ENCODE measurements at places on chromosomes 2 and 18.

- no peak for DNase-seq
Measured at GRCh38 chr2:72759755-72760154, 66.1 kb downstream of the EXOC6B start.

DNA sequence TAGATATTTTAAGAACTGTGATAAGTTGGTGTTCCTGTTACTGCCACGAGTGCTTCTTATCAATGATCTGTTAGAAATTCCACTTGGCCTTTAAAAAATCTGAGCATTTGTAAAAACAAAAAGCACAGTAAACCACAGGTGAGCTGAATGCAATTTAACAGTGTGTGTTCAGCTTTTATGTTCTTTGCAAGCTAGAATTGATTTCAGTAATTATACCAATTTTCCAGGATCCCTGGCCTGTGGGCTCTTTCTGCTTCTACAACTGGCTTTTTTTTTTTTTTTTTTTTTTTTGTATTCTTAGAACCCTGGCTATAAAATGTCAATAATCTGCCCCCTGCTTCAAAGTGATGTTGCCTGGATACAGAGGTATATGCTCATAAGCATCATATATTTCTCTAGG is 548.5 kb upstream of the SLC8A1 start:
- no peak for DNase-seq

GRCh38 chr2:214005337-214005736 is 405.5 kb upstream of the VWC2L start:
- DNase-seq: no peak

DNA sequence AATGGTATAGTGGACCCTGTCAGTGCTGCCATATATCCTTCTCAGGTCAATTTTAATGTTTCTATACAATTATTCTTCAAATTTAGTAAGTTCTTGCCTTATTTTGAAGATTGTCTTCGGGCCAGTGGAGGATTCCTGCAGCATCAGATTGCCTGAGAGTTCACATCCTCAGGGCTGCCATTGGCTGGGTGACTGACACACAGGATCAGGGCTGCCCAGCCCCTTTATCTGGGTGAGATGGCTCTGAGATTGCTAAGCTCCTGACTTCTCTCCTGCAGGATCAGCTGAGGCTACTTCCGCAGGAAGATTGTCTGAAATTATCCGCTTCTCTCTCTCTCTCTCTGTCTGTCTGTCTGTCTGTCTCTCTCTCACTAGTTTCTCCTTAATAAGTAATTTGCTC is 567.4 kb downstream of the TSN start:
- DNase-seq: no peak

GRCh38 chr18:79738581-79739439 is 58.9 kb upstream of the KCNG2 start:
- no peak for DNase-seq

Data from inflammatory macrophage treated with lipopolysaccharide for 4 hours (primary cell).